M059J (cell line): ENCODE measurements at places on chromosomes 2 and 18. TPM values are rescaled to one million over a fixed set of nuclear protein-coding genes. Genes with fewer than 3 reads are reported as not detected.

DNA sequence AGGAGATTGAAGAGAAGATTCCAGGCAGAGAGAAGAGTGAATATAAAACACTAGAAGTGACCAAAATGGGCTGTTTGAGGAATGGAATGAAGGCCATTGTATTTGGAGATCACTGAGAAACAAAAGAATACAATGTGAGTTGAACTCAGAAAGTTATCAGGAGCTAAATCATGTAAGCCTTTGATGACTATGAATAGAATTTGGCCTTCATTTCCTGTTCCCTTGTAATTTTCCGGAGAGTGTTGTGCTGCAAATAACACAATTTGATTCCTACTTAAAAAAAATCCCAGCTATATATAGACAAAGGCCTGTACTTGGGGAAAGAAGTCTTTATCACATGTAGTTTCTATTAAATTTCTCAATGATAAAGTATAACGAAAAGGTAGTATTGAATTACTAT lies 33.7 kb upstream of the KYNU start:
- DNase-seq, result no peak

C1GALT1C1L gene
- 0.89 and 2.4 TPM in 2 replicates for total RNA-seq

GRCh38 chr2:189627789-189628188 lies 33.5 kb upstream of the ASNSD1 start:
- DNase-seq, result no peak

- DNase-seq, result no peak
Measured at GRCh38 chr2:157789256-157789655, 86.9 kb downstream of the ACVR1 start.

DNA sequence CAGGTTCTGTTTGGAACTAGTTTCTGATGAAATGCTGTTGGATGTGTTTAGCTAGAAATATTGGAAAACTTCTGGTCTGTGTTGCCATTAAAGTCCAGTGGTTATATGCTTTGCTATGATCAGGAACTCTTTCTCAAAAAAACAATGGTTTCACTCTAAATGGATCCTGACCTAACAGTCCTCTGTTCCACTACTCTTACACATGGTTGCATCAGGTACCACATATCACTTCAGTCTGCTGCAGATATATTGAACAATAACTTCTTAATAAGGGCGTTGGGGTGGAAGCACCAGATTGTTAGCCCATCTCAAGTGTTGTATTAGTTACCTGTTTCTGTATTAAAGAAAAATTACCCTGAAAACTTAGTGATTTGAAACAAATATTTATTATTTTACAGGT lies 676.6 kb upstream of the GCFC2 start:
- DNase-seq, result no peak

C2orf42 gene
- total RNA-seq, result 10.5 and 12.5 TPM in 2 replicates

DNA sequence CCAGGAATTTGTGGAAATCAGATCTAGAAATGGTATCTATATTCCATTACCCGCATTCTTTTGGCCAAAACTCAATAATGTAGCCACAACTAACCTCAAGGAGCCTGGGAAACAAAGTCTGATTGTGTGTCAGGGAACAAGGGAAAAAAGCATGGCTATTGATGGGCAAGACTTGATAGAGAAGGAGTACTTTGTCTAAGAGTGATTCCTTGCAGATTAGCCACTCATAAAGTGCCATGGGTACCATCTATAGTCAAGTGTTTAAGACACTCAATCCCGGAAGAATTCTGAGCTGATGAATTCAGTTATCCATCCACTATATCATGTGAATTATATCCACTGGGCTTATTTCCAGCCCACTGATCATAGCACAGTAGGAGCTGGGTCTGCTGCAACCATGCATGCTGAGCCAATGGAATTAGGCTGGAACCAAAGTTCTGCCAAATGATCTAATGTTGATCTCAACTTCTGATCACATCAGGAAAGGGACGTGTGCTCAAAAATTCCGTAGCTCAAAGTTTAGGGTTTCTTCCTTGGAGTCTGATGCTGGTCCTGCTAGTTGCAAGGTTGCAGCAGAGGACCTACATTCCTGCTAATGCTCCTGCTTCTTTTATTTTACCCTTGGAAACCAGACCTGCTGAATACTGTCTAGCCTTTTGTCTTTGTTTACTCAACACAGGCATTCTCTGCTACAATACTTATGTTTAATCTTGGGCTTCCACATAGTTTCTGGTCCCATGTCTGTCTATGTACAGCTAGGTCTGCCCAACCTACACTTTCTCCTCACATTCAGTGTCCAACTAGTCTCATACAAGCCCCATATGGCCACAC lies 629.7 kb downstream of the IRS1 start:
- no peak for DNase-seq

- DNase-seq, result no peak
Measured at GRCh38 chr2:189635353-189635752, 25.9 kb upstream of the ASNSD1 start.

ZSWIM2 gene
- not detected in 2 replicates for total RNA-seq

DNA sequence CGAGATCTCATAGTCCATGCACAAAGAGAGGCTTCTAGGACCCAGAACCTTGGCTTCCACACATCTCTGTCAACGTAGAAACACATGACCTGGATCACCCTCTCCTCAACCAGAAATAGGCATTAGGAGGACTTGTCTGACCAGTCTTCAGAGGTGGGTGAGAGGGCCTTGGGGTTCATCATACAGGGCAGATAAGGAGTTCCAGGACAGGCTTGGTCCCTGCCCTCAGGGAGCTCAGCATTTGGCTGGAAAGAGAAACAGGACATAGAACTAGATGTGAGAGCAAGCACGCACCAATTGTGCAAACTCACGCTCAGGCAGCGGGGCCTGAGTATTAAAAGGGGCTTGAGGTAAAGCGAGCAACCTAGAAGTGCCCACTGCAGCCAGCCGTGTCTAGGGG lies 28.6 kb upstream of the NOTO start:
- DNase-seq, result no peak

FOXD4L1 gene
- 0.07 TPM in 1 of 2 replicates, not detected in the other for total RNA-seq

DNA sequence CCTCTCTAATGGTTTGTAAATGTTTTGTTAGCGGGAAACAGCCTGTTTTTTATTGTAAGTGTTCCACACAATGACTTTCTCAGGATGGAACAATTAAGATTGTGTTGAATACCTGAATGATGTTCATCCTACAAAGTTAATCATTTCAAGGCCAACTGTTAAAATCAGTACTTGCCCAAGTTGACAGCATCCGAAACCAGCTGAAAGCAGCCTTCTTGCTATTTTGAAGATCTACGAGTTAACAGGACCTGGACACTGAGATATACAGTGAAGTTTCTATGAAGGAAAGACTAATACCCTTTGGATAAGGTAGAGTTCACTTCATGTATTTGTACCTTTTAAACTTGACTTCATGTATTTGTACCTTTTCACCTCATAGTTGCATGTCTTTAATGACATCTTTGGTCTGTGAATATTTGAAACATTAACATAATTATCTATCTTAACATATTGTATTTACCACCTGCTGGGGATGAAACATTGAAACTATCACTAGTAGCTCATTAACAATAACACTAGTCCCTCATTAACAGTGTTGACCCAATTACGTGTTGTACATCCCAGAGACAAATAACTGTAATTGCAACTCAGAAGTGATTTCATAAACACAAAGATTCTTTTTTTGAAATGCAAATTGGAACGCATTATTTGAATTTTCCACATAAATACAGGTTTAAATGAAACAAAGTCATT lies 556.0 kb upstream of the MEX3C start:
- DNase-seq, result no peak

MRPL30 gene
- 29.1 and 39.5 TPM in 2 replicates for total RNA-seq

DNA sequence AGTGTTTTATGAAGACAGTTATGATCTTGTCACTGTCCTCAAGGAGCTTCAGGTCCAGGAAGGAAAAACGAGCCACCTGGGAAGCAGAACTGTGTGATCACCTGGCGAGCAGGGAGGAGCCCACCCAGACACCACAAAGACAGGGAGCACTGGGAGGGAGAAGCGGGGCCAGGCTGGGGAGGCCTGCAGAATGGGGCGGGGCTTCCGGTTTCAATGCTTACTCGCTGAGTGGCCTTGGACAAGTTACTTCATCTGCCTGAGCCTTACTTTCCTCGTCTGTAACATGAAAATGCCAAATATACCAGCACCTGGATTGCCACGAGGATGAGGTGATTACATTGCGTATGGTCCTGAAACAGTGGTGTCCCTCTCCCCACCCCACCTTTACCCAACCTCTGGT lies 227.5 kb downstream of the ANKRD30B start:
- peak; percentile 20 for DNase-seq

HNMT gene
- 9.7 and 9.8 TPM in 2 replicates for total RNA-seq

GRCh38 chr18:23399067-23399466 lies 54.0 kb upstream of the RIOK3 start:
- no peak for DNase-seq

IL1F10 gene
- not detected in 2 replicates for total RNA-seq

- DNase-seq, result no peak
Measured at GRCh38 chr2:63763391-63763941, 78.2 kb upstream of the UGP2 start.

DNA sequence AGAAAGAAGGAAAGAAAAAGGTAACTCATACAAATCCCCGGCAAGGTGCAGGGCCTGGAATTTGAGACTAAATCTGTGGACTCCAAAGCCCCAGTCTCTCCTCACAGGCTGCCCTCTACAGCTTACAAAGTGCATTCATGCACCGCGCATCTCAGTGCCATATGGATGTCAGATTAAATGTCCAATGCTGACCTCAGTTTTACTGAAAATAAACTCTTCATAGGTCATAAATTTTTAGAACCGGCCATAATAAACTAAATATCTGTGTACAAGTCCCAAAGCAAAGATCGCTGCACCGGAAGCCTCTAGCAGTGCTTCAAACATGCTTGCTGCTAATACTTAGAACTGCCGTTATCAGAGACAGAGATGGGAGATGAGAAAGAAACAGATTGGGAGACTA lies 17.7 kb downstream of the ST6GAL2 start:
- DNase-seq, result no peak

SERPINB8 gene
- 24.9 and 27.5 TPM in 2 replicates for total RNA-seq

PLCL1 gene
- 0.02 TPM in 1 of 2 replicates, not detected in the other for total RNA-seq

GRCh38 chr18:28684746-28685355 lies 507.9 kb upstream of the CDH2 start:
- peak; percentile 73 for DNase-seq

IL36A gene
- total RNA-seq, result not detected in 2 replicates

DNA sequence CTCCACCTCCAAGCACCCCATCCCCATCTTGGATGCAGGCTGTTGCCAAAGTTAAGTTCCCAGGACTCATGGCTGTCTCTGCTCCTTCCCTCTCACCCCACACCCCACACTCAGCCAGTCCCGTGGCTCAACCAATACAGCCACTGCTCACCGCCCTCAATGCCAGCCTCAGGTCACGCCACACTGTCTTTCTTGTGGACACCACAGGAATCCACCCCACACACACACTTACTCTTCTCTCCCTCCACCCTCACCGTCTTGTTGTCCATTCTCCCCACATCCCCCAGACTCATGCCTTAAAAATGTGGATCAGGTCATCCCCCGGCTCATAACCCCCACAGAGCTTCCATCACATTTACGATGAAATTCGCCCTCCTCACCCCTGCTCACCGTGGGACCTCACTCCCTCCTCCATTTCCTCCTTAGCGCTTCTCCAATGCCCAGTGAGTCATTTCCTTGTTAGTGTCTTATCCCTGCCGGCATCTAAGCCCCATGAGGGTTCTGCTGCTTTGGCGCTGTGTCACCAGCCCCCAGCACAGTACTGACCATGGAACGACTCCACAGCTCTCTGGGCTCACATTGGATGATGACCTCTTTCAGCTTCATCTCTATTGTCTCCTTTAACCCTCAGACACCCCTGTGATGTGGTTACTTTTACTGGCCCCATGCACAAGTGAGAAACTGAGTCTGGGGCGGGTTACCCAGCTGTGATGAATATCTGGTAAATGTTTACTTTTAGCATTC lies 13.8 kb downstream of the MLPH start:
- DNase-seq, result peak; percentile 100

- DNase-seq, result peak; percentile 90
Measured at GRCh38 chr2:100767224-100767653, 52.7 kb upstream of the NPAS2 start.

DNA sequence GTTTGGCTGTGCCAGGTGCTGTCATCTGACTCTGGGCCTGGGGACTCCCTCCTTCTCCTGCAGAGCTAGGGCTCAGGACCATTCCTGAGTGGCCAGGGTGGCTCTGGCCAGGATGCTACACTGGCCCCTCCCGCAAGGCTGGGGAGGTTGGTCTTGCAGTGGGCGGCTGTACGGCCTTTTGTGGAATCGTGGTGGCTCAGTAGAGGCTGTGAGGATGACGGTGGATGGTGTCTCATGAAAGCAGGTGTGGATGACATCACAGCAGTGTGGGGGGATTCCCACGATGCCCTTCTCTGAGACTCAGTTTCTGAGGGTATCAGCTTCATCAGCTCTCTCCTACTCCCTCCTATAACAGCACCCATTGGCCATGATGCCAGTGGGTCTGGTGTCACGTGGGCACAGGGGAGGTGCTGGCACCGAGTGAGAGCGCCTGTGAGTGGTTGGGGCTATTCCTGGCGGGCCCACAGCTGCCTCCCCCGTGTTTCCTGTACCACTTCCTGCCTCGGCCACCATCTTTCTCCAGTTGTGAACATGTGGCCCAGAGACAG lies 144.2 kb upstream of the HDAC4 start:
- DNase-seq, result no peak

KCNG3 gene
- total RNA-seq, result 0.02 and 0.52 TPM in 2 replicates

- DNase-seq, result no peak
Measured at GRCh38 chr2:20414806-20415205, 32.1 kb upstream of the RHOB start.

SPHKAP gene
- not detected in 2 replicates for total RNA-seq

MROH2A gene
- not detected in 2 replicates for total RNA-seq

DNA sequence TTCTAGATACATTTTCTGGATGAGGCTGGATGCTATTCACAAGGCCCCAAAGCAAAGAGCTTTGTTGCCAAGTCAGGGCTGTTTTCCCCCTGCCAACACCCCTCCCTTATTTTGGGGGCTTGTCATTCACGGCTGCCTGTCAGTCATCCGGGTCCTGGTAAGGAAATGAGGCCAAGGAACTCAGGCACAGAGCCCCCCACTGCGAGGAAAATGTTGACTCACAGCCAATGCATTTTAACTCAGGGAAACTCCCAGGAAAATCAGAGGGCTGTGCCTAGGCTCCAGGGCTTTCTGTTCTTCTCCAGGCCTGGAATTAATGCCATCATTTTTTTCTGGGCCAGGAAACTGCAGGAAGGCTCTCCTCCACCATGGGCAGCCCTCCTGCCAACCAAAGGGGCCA lies 241.1 kb downstream of the SMAD2 start:
- no peak for DNase-seq

EMX1 gene
- not detected in 2 replicates for total RNA-seq

ADGRF3 gene
- total RNA-seq, result 0.10 and 0.12 TPM in 2 replicates

- peak; percentile 85 for DNase-seq
Measured at GRCh38 chr2:240921311-240921994, 15.3 kb downstream of the CROCC2 start.
